ELR (cell line): ENCODE measurements at places on chromosomes 7 and 10.

- DNase-seq = no peak
These were observed 295.9 kb downstream of the TFEC start for GRCh38 chr7:115734641-115735040.

- no peak for DNase-seq
These were observed 19.2 kb downstream of the SFTPA1 start for GRCh38 chr10:79629955-79630327.

GRCh38 chr10:28721318-28721951 is 44.1 kb downstream of the BAMBI start:
- no peak for DNase-seq

DNA sequence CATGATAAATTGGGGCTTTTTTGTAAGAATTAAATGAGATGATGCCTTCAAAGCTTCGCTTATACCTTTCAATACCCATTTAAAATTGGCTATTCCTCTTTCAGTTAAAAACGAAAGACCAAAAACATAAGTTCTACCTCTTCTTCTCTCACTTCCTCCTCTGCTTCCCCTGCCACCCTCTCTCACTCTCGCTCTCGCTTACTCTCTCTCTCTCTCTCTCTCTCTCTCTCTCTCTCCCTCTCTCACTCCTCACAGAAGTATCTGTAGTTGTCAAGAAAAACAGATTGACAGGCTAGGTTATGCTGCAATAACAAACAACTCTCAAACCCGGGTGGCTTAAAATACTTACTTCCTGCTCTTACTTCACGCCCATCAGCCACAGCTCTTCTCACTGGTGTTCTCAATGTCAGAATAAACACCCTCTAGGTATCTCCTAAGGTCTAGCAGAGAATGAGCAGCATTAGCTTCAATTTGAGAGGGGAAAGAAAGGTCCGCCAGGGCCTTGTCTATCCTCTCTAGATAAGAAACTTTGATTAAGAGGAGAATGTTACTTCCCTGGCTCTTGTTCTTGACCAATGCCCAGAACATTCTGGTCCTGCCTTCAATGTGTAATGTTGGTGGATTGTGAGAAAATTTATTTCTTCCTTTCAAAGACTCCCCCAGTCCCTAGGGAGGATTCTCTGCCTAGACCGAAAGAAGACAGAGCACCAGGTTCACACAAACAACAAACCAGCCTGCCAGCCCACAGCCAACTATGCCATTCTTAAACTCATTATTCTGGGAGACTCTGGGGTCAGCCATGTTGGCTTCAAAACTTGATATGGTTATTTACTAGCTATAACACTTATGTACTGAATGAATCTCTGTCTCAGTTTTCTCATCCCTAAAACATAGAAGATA is 1028.7 kb downstream of the XPNPEP1 start:
- no peak for DNase-seq

- DNase-seq = no peak
These were observed 55.3 kb upstream of the MGMT start for GRCh38 chr10:129411772-129412171.

GRCh38 chr7:159121068-159121467 is 23.6 kb downstream of the VIPR2 start:
- no peak for DNase-seq

DNA sequence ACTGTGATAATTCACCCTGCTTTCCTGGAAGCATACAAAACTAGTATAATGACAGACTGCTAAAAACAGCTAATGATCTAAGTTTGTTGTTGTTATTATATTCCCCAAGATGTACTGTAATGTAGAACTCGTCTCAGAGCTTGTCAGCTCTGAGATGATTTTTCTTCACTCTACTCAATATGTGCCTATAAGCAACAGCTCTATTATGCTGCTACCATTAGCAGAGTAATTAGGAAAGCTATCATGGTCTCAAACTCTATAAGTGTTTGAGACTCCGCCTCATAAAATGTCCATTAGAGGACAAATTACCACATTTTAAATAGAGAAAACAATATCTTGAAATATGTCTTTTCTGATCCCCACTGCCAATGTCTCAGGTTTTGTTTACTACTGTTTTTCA is 476.5 kb upstream of the PCDH15 start:
- no peak for DNase-seq

- DNase-seq = no peak
These were observed 28.8 kb downstream of the ARL4A start for GRCh38 chr7:12716134-12716681.

DNA sequence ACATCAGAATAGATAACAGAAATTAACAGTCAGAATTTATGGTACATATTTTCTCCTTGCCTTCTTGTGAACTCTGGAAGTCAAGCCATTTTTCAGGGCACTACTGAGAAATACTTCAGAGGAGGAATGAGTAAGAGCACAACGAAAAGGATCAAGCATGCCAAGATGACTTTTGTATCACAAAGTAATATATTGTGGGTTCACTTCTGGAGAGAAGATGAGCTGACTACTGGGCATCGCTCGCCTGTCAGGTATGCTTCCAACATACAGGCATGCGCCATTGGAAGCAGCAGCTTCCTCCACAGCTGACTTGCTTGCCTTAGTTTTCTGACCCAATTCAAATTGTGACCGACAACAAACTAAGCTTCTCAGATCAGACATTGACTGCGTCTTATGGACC is 137.3 kb downstream of the VTI1A start:
- peak; percentile 57 for DNase-seq

DNA sequence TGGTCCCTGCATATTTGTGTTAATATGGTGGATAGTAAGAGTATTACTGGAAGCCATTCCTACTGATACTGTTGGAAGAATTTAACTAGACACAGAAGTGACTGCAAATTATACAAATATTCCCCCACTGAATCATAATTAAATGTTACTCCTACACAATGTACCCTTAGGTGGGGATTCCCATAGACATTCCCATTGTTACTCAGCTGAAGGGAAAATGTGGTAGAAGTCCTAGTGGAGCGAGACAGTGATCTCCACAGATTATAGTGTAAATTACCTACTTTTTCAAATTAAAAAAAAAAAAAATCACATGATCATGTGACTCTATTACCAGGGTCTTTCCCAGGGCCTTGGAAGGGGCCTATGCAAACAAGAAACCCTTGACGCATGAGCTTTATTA is 611.8 kb downstream of the LRMDA start:
- no peak for DNase-seq

DNA sequence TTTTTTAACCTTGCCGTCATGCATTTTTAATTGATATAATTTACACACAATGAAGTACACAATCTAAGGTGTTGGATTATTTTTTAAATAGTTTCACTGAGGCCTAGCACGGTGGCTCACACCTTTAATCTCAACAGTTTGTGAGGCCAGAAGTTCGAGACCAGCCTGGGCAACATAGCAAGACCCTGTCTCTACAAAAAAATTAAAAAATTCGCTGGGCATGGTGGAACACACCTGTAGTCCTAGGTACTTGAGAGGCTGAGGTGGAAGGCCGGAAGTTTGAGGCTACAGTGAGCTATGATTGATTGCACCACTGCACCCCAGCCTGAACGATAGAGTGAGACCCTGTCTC is 92.8 kb upstream of the OIT3 start:
- DNase-seq = no peak

DNA sequence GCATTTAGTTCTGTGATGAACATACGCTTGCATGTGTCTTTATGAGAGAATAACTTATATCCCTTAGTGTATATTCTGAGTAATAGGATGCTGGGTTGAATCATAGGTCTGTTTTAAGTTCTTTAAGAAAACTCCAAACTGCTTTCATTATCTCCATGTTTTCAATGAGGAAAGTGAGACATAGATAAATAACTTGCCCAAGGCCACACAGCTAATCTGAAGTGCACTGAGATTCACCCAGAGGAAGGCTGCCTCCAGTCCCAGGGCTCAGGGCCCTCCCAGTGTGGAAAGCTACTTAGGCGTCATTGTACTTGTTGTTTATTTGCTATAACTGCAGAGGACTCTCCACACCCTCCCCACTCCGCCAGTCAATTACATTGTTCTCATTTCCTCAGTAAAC is 126.7 kb downstream of the INHBA start:
- DNase-seq = peak; percentile 93

- no peak for DNase-seq
These were observed 91.8 kb downstream of the MAPK8 start for GRCh38 chr10:48398261-48398660.

DNA sequence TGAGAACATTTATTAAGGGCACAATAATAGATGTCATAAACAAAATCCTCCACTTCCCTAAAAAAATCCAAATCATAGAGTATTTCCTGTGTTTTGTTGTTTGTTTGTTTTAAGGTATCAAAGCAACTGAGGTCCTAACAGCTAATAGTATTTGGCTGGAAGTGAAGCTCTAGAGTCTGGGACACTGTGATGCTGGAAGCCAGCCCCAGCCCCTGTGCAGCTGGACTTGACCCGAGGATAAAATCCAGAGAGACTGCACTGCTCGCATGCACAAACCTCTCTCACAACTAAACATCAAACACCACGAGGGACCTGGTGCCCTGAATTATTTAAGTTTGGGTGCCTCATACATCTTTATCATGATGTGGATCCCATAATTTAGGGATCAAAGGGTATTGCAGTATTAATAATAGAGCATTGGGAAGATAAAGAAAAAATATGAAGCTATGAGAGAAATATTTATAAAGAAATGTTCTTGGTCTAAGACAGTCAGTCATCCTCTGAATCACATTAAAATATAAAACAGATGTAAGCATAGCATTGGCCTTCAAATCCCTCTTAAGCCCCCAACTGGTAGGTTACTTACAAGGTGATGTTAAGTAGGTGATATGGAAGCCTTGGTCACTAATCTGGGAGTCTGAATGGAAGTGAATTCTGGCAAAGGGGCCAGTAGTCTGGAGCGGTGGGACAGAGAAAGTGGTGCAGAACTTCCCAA is 44.4 kb downstream of the CUBN start:
- DNase-seq = peak; percentile 13

DNA sequence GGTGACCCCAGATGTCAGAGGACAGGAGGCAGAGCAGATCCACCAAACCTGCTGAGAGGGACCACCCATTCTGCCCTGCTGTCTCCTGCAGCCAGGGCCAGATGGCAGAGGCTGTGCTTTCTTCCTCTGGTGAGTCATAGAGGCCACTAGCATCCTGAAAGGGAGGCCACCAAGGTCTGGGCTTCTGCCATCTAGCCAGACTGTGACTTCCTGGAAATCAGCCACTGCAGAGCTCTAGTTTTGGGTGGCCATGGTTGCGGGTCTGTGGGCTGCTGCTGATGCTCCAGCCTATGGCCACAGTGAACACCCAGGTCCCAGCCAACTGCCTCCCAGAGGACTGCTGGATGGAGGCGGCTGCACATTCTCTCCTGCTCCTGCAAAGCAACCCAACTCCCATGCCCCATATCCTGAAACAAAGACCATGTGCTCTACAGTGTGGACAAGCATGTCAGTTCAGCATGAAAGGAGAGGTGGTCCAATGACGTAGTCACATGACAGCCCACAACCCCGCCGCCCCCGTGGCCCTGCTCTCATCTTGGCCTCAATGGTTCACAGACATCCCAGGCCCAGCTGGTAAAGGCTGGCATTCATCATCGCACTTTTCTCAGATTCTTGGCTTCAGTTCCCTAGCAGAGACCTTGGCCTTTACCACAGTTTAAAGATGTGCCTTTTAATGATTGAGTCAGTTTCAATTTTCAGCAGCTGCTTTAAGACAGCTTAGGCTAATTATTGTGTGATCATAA is 73.9 kb upstream of the CXCL12 start:
- no peak for DNase-seq

GRCh38 chr7:77619314-77619713 is 76.9 kb upstream of the RSBN1L start:
- DNase-seq = no peak

DNA sequence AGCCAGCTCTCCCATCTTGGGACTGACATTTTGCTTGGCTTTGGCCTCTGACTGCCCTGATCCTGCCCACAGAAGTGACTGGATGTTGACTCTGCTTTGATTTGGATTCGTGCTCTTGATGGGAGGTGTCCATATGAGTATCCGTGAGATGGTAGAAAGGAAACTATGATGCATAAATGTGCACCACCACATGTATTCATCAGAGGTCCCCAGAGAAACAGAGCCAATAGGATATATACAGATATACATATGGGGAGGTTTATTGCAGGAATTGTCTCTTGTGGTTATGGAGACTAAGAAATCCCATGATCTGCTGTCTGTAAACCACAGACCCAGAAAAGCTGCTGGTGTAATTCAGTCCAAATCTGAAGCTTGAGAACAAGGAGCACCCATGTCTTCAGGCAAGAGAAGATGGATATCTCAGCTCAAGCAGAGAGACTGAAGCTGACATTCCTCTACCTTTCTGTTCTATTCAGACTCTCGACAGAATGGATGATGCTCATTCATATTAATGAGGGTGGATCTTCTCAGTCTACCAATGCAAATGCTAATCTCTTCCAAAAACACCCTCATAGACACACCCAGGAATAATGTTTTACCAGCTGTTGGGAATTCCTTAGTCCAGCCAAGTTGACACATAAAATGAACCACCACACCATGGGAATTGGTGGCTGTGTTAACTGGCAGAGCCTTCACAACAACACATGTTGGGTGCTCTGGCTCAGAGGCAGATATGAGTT is 390.7 kb downstream of the CCSER2 start:
- DNase-seq = no peak

DNA sequence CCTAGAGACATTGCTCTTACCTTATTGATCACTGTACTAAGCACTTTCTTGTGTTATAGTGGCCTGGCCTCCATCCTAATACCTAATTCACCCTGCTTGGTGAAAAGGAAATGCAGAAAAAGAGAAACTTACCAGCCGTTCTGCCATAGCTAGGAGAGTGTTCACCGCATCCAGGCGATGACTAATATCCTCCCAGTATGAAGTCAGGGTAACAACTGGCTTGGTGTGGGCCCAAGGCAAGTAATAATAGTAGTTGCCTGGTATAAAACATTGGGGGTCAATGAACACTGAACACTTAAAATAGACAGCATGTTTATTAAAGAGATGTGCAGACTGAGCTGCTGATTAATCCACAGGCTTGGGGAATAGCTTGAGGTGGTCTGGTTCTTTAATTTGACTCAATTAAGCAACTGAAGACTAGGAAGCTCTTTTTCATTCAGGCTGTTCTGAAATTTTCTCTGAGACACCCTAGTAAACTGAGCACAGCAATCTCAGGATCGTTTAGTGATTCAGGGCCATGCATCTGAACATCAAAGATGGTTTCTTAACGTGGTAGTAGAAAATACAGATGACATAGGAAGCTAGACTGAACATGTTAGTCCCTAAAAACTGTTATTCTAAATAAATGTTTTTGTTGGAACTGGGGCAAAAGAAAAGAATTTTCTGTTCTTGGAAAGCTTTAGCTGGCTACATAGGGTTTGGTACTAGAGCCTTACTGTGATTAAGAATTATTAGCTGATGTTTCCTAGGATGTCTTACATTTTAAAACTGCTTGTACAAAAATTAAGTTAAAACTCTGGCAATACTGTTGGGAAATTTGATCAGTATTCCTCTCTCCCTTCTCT is 102.2 kb downstream of the MYOF start:
- DNase-seq = peak; percentile 90
